G401 (cell line): ENCODE measurements at places on chromosomes 4 and X. TPM values are rescaled to one million over a fixed set of nuclear protein-coding genes. Genes with fewer than 3 reads are reported as not detected.
A peak's percentile ranks its signal among the peaks of the same experiment; 100 is the strongest.

DNA sequence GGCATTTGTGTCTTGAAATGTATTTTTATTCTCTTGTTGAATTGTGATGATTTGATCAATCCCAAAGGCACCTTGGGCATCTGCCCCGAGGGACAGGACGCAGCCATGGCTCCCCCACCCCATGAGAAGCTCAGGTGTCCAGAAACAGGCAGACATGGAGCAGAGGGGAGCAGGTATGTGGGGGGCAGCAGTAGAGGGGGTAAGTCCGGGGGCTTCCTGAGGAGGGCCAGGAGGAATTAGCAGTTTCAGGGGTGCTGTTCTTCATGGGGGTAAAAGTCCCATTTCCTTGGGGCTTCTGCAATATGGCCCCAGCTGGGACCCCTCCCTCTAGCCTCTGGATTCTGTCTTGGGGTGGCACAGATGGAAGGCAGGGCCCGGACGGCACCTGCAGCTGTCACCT is 67.0 kb upstream of the HMX1 start:
- DNase-seq: no peak

Gene HTRA3
- 0.14 TPM in 1 of 2 replicates, not detected in the other for total RNA-seq

Gene DCLK2
- 0.06 and 0.10 TPM in 2 replicates for total RNA-seq

DNA sequence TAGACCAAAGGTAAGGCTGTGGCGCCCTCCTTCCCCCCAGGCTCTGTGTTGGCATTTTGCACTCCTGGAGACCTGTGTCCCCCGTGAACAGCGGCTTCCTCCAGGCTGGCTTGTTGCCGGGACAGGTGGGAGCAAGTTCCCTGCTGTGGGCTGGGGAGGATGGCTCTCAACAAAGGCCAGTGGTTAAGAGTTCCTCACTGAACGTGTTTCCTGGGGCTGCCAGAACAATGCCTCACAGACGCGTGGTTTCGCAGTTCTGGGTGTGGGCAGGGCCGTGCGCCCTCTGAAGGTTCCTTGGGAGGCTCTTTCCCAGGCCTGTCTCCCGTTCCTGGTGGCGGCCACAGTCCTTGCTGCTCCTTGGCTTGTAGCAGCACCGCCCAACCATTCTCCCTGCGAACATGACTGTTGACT is 33.4 kb downstream of the NELFA start:
- DNase-seq: no peak

Gene POLR2B
- total RNA-seq: 164 and 230 TPM in 2 replicates

DNA sequence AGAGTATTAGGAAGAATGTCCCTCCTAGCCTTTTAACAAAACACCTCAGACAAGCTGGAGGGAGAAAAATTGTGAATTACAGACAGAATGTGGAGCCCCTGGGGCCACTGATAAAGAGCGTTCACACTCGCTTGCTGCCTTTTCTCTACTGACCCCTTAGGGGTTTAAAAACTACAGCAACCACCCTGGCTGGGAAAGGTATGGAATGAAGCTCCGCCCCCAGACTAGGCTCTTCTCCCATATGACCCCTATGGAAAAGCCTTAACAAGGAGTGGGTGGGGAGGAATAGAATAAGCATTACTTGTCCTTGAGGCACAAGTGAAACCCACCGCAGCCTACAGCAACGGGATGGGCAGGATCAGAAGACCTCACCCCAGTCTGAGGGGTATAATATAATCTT is 26.3 kb downstream of the ANKRD50 start:
- no peak for DNase-seq

DNA sequence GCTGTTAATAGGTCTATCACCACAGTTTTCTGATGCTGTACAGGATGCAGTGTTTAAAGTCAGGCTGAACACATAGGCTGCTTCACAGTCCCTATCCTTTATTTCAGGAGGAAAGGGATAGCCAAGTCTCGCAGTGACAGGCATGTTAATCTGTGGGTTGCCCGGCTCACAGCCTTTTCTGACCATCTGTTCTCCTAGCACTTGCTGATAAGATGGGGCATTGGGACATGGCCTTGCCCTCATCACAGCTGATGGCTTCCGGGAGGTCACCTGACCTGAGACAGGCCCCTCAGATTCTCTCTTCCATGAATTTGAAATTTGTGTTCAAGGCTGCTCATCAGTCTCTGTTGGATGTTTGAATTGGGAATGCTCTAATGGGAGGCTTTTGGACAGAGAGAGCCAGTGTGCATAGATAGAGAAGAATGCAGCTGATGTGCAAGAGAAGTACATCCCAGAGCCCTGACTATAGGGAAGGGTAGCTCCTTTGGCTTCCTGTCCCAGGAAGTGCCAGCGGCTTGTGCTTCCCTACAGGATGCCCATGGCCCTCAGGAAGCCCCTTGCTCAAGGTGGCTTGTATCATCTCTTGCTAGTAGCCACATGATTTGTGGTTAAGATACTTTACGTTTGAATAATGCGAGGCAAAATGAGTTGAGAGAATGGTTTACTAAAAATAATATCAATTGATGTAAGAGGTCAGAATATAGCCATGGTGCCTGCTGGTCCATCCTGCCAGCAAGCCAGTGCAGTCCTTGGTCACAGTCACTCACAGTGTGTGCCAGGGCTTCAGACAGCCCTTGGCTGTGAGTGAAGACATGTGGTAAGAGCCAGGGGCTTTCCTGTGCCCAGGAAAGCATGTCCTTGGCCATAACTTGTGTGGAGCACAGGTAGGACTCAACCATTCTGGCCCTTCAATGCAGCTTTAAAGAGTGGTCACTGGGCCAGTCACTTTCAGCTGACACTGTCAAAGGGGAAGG is 88.6 kb downstream of the TSPAN7 start:
- peak; percentile 85 for DNase-seq

Gene MUC7
- not detected in 2 replicates for total RNA-seq

Gene CCDC149
- not detected in 2 replicates for total RNA-seq

GRCh38 chr4:111814961-111815360 is 330.3 kb upstream of the FAM241A start:
- no peak for DNase-seq

DNA sequence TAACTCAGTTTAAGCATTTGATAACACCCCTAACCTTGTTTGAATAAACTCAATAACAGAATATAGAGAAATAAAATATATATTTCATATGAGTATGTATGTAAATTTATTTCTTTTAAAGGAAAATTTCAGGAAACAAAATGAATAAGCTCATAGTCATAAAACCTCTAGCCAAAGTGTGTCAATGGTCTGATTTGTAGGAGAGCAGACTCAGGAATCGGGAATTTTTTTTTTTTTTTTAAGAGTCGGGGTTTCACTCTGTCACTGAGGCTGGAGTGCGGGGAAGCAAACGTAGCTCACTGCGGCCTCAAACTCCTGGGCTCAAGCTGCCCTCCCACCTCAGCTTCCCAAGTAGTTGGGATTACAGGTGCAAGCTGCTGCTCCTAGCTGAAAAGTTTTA is 2.4 kb downstream of the PKD2 start:
- no peak for DNase-seq

Gene GABRB1
- not detected in 2 replicates for total RNA-seq

- no peak for DNase-seq
Measured at GRCh38 chr4:128006592-128006991, 41.4 kb downstream of the ABHD18 start.

- no peak for DNase-seq
Measured at GRCh38 chr4:151605215-151605614, 155.6 kb downstream of the GATB start.

GRCh38 chrX:11768039-11768438 is 10.0 kb downstream of the MSL3 start:
- DNase-seq: no peak

GRCh38 chrX:144798972-144799371 is 448.3 kb upstream of the SPANXN1 start:
- DNase-seq: no peak

Gene CCDC158
- not detected in 2 replicates for total RNA-seq

Gene ARHGEF6
- 0.10 TPM in 1 of 2 replicates, not detected in the other for total RNA-seq

DNA sequence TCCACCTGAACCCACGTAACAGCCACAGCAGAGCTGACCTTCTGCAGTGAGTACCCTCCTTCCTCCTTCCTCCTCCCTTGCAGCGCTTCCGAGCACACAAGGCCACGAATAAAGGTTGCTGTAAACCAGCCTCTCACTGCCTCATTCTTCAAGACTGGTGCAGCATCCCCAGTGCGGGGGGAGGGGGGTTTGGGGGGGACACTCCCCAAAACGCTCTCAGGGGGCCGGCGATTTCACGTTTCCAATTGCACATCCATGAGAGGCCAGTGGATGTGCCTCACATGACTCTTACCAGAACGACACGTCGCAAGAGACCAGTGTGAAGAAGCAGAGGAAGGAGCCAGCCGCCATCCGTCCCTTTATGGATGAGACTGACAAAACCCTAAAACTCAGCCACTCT is 5.2 kb downstream of the DHRSX start:
- DNase-seq: no peak

Gene ETDB
- total RNA-seq: not detected in 2 replicates

DNA sequence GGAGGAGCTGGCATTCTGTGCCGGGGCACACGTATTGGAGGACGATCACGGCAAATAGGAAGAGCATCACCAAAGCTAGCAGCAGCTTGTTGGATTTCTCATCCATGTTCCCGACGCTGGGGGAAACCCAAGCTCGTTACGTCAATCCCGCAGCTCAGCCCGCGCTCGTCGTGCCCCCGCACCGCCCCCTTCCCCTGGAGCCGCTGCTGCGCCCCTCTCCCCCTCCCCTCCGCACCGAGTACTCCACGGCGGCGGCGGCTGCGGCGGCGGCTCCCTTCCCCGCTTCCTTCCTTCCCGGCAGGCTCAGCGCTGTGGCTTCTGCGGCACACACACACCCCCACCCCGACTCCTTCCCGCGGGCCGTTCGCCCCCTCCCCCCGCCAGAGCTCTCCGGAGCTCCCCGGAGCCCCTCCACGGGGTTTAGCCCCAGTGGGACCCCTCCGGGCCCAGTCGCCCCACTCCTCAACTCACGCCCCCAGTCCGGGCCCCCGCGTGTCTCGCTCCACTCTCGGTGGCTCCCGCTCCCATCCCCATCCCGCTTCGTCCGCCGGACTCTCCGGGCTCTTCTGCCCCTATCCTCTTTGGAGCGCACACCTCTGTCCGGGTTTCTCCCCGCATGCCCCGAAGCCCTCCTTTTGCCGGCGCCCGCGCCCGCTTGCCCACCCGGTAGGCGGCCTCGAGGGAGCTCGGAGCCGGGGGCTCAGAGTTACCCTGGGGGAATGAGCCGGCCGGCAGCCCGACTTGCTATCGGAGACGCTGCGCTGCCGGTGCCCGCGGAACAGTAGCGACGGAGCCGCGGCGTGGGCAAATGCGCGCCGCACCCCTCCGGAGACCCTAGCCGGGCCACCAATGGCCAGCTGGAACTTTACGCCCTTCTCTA is 978 bp downstream of the HS6ST2 start:
- peak; percentile 27 for DNase-seq

Gene LRBA
- 35.9 and 71.7 TPM in 2 replicates for total RNA-seq

Gene KLHL15
- total RNA-seq: 5.2 and 8.1 TPM in 2 replicates

Gene NPY1R
- total RNA-seq: not detected in 2 replicates

Gene ALB
- not detected in 2 replicates for total RNA-seq

- no peak for DNase-seq
Measured at GRCh38 chr4:113445286-113445685, 316.3 kb downstream of the CAMK2D start.

DNA sequence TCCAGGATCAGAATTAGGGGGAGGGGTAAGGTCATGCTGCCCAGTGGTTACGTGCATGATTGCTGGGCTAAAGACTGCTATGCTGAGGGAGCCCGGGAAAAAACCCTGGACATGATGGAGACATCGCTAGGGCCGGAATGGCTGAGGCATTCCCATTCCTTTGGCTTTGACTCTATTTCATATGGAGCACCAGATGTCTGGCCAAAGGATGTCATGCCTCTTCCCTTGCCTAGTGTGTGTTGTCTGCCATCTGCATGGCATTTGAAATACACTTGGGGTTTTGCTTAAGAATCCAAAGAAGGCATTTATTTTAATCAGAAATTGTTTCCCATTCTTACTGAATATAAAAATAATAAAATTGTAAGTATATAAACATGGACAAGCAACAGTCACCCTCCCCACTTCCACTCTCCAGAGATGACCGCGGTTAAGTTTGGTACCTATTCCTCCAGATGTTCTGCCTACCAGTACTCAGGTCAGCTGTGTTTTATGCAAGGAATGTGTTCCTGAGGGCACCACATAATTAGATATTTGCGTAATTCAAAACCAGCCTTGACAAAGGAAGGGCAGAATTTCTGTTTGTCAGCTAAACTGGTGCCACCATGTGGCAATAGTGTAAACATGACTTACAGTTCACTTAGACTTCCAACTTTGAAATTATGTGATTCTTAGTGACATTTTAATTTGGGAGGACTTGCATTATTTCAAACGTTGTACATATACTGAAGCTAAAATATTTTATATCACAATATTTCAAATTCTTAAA is 105.9 kb downstream of the CT47B1 start:
- peak; percentile 20 for DNase-seq

DNA sequence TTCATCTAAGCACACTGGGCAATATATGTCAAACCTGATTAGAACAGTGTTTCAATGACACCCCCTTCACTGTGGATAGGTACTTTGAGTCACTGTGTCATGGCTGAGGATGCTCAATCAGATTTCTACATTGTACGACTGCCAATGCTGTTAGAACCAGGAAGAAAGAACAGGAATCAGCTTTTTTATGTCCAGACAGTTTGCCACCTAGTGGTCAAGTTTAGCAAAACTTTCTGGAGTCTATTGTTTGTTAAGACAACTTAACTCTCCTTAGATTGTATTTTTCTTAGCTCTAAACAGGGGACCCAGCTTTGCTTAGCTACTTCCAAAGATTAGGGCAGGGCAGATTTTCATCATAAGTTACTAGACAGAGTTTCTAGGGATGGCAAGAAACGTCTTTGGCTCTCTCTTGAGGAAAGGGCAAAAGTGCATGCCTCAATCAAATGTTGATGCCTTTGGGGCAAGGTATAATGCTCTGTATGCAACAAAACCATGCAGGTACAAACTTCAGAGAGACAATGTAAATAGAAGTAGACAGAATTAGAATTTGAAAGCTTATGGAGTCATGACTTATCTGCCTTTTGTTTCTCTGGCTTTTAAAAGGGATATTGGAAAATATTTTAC is 40.5 kb upstream of the BMP3 start:
- DNase-seq: peak; percentile 72

- no peak for DNase-seq
Measured at GRCh38 chrX:7965436-7965835, 38.2 kb upstream of the PNPLA4 start.

- DNase-seq: peak; percentile 29
Measured at GRCh38 chr4:146976145-146976544, 30.5 kb upstream of the TTC29 start.

DNA sequence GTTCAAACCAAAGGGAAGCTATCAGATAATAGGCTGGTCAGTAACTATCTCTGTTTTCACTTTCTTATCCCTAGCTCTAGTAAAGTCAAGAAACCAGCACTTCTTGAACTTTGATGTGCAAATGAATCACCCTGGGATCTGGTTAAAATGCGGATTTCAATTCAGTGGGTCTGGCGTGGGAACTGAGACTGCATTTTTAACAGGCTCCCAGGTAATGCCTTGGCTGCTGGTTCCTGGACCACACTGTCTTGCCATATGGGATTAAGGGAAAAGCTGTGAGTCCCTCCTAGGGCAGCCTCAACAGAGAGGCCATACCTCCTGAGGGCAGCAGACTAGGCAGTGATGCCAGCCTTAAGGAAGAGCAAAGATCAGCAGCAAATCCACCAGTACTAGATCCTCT is 1.7 kb downstream of the RNF175 start:
- peak; percentile 39 for DNase-seq

GRCh38 chr4:6449746-6450369 is 22.6 kb downstream of the PPP2R2C start:
- DNase-seq: peak; percentile 68

Gene STARD8
- total RNA-seq: 0.31 and 0.98 TPM in 2 replicates
